NCI-H1436 treated with DMSO at 0.1 percent for 48 hours (cell line): ENCODE measurements at places on chromosomes 6 and 20.

DNA sequence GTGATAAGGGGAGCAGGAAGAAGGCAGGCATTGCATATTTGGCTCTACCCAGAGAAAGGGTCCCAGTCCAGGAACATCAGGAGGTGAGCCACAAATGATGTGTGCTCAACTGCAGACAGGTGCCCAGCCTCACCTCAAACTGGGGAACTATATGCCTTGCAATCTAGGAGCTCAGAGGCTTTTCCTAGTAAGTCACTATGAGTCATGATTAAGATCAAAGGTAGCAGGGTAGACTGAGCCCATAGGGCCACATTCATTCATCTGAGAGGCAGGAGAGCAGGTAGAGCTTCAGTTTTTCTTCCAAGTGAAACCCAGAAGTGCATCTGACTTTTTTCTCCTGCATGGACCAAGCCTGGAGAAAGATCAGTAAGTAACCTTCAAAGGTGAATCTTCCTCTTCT, 31.3 kb downstream of the MARCKS start:
- DNase-seq: no peak

GRCh38 chr6:50653253-50653652, 60.1 kb upstream of the TFAP2D start:
- no peak for DNase-seq

GRCh38 chr20:45993197-45993951, 15.3 kb upstream of the MMP9 start:
- DNase-seq: no peak

- DNase-seq: no peak
Measured at GRCh38 chr6:33851959-33852358, 48.2 kb upstream of the MLN start.

DNA sequence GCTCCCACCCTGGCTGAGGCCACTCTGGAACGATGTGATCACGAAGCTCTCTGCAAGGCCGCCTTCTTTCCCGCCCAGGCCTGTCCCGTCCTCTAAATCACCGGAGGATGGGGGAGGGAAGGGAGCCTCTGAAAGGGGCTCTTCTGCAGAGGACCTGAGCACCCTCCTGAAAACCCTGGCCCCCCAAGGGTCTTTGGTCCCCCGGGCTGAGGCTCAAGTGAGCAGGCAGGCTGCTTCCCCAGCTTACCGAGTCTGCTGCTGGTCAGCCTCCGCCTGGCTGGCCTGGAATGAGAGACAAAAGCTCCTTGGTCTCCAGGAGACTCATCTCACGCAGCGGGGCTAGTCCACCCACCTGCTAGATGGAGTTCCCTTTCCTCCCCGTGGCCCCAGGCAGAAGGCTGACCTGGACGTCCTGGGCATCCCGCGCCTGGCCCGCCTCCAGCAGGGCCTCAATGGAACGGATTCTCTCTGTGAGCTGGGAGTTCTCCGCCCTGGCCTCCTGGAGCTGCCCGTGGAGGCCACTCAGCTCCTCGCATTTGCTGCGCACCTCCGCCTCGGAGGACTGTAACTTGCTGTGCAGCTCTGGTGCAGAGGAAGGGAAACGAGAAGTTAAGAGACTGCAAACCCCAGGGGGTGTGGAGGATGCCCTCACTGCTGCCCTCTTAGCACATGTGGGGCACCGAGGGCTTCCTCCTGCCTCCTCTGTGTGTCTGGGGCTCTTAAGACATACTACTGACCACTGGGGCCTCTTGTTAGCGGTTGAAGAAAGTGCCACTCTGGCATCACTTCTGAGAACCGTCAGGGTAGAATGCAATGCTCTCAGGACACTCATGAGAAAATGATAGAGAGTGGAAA, 54.7 kb downstream of the RRBP1 start:
- DNase-seq: no peak

DNA sequence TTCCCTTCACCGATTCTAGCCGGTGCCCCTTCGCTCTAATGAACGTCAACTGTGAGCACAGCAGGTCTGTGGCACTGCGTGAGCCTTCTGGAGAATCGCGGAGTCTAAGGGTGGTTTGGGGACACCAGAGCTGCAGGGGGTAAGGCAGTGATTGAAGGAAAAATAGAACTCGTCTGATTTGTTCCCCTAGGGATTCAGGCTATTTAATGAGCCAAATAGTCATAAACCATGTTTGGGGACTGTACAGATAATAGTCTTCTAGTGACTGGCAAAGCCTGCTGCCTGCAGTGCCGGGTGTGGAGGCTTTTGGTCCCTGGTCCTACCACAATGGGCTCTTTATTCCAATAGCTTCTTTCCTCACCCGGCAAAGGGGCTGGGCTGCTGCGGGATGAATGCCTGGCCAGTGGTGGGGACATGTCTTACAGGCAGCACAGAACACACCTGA, 11.1 kb upstream of the NTSR1 start:
- no peak for DNase-seq

DNA sequence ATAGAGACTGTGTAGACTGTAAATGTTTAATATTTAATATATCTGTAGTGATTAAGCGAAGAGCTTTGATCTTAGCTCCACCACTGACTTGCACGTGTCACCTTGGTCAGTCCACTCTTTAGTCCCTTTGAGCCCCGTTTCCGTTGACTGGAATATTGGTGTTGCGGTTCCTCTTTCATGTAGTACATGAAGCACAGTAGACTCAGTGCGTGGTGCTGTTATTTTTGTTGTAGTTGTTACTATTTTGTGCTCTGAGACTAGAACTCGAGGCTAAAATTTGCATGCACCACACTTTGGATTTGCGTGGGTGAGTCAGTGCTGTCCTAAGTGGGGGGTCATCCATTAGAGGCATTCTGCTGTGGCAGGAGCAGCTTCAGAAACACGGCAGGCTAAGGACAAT, 291.4 kb downstream of the QKI start:
- DNase-seq: no peak

DNA sequence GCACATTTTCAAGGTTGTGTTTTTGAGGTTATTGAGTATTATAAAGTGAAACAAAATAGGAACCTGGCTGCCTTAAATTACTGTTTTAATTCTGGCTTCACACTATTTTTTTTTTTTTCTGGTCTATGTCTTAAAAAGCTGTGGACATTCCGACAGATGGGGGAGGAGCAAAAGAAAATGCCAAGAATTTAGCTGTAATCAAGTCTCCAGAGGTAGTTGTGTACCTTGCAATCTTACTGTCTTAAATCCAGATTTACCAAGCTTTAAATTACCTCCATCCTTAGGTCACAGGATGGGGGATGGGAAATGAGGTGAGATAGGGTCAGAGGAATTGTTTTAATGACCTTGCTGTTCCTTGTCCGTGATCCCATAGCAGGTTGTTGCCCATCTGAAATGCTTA, 182.8 kb downstream of the UTRN start:
- no peak for DNase-seq

GRCh38 chr6:139732451-139732850, 358.0 kb upstream of the CITED2 start:
- no peak for DNase-seq

DNA sequence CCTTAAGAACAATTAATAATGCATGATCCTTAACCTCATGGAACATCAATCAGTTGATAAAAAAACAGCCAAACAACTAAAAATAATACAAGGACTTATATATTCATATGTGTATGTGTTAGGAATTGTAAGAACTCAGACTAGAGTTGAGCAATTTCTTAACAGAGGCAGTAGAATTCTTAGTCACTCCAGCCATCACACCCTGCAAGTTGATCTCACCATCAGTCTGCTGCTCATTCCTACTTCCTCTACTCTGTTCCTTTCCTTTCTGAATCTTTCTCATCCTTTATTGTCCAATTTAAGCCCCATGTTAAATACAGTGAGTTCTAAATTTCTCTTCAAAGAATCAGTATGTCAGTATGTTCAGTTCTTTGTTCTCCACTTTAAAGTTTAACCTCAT, 2.6 kb downstream of the ZNF165 start:
- DNase-seq: no peak

DNA sequence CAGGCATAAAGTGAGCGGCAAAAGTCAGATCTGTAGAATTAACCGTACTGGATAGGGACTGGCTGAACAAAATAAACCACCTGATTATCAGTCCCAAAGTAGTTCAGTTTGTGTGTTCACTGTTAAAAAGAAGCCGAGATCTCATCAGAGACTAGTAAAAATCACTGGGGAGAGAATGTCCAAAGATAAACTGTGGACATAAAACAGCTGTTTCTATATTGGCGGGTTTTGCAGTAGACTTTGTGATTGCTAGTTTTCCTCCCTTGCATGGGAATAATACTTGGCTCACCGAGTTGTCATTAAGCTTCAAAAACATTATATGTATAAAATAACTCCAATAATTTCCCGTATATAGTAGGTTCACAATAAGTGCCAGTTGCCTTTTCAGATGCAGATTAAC, 114.2 kb upstream of the ID4 start:
- DNase-seq: no peak

DNA sequence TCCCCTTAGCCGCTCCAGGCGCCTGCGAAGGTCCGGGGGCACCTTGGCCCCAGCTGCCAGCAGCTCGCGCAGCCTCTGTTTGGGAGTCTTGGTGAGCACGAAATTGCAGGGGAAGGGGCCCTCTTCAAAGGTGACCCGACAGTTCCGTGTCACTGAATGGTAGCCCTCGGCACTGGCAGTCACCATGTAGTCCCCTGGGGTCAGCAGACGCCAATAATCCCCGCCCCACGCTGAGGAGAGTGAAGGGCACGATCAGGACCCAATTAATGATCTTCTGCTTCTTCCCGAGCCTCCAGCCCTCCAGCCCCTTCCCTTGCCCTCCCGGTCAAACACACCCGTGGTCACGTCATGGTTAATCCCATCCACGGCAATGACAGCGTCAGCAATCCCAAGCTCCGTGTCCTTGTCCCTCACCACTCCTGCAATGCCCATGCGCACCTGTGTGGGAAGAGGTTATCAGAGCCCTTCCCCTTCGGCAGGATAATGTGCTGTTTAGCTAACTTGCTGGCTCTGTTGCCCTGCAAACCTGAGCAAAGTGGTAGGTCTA, 6.2 kb downstream of the CPXM1 start:
- DNase-seq: no peak

- no peak for DNase-seq
Measured at GRCh38 chr20:24608926-24609667, 139.7 kb downstream of the SYNDIG1 start.

- no peak for DNase-seq
Measured at GRCh38 chr6:29744621-29745020, 21.4 kb downstream of the HLA-F start.

- no peak for DNase-seq
Measured at GRCh38 chr20:38272398-38272797, 11.9 kb upstream of the KIAA1755 start.
